Stimulated activated CD8-positive, alpha-beta memory T cell treated with anti-CD3 and anti-CD28 coated beads, Interleukin-4, amount 100 ng/mL, for 4 hours (primary cell): ENCODE measurements at places on chromosomes 2 and 18.

DNA sequence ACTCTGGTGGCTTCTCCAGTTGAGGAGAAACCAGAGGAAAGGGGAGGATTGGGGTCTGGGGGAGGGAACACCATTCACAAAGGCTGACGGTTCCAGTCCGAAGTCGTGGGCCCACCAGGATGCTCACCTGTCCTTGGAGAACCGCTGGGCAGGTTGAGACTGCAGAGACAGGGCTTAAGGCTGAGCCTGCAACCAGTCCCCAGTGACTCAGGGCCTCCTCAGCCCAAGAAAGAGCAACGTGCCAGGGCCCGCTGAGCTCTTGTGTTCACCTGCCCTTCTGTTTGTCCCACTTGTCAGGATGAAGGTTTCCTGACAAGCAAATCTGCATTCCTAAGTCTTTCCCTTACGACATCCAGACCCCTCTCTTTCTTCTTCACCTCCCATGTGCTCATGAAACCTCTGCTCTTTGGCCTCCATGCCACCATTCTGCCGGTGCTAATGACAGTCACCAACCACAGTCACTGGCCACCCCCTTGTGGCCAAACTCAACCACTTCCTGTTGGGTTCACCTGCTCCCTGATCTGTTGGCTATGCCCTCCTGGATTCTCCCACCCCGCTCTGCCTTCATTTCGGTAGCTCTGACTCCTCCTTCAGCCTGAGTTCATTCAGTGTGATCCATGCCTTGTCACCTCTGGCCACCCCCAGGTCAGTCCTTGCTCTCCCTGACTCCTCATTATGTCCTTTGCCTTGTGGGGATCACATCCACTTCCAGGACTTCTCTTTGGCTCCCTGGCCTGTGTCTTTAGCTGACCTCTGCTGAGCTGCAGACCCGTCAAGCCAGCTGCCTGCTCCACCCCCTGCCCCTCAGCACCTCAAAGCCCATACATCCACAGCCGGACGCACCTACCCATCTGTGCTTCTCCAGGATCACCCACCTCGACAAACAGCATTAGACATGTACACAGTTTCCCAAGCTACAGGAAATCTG is 17.6 kb downstream of the EMX1 start:
- no peak for DNase-seq

GRCh38 chr2:59288771-59289170 is 1047.6 kb upstream of the FANCL start:
- DNase-seq = no peak

- no peak for DNase-seq
These were observed 64.8 kb downstream of the PDCL3 start for GRCh38 chr2:100627330-100628300.

- no peak for DNase-seq
These were observed 1695.8 kb upstream of the PIK3C3 start for GRCh38 chr18:40259115-40259835.

DNA sequence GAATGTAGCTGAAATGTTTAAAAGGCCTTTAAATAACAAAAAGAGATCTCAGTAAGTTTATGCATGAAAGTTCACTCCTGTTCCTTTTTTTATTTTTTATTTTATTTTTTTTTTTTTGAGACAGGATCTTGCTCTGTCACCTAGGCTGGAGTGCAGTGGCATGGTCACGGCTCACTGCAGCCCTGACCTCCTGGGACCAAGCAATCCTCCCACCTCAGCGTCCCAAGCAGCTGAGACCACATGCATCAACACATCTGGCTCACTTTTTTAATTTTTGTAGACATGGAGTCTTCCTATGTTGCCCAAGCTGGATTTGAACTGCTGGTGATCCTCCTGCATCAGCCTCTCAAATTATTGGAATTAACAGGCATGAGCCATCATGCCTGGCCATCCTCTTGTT is 84.3 kb downstream of the KANSL1L start:
- DNase-seq = no peak

- DNase-seq = no peak
These were observed 188.7 kb upstream of the APCDD1 start for GRCh38 chr18:10265560-10266333.

DNA sequence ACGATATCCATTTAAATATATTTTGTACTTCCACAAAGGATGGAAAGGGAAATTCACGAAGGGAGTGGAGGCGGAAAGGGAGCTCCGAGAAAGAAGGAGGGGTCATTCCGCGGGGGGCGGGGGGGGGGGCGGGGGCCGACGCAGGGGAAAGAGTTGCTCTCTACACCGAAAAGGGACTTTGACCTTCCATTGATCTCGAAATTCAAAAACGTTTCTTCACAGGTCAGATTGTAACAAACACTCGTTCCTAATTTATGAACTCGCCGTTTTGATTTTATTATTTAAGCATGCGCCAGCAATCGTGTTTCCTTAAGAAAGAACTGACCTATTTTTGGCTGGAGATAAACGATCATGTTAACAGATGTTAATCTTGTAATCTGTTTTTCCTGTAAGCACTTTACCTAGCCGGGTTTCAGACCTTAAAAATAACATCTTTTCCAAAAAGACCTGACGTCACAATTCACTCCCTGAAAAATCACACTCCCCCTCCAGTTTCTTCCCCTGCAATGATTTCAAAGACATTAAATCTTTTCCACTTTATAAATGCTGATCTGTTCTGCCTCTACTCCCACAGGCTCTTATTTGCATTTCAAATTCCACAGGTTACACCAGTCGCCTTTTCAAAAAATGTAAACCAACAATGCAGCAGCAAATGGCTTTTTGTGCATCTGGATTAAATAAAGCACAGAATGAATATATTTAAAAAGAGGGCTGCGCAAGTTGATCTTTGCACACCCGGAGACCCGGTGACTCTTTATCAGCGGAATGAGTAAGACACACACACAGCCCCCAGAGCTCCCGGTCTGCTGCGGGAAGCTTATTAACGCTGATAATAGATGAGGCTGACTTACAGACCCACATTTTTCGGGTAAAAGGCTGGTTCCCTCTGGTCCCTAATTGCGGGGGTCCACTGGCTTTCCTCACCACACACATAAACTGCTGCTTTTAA is 1.6 kb downstream of the ZNF516 start:
- no peak for DNase-seq

- no peak for DNase-seq
These were observed 101.2 kb downstream of the NEB start for GRCh38 chr2:151632993-151633565.
